ENCODE measurements at places on chromosomes 16 and 17.

DNA sequence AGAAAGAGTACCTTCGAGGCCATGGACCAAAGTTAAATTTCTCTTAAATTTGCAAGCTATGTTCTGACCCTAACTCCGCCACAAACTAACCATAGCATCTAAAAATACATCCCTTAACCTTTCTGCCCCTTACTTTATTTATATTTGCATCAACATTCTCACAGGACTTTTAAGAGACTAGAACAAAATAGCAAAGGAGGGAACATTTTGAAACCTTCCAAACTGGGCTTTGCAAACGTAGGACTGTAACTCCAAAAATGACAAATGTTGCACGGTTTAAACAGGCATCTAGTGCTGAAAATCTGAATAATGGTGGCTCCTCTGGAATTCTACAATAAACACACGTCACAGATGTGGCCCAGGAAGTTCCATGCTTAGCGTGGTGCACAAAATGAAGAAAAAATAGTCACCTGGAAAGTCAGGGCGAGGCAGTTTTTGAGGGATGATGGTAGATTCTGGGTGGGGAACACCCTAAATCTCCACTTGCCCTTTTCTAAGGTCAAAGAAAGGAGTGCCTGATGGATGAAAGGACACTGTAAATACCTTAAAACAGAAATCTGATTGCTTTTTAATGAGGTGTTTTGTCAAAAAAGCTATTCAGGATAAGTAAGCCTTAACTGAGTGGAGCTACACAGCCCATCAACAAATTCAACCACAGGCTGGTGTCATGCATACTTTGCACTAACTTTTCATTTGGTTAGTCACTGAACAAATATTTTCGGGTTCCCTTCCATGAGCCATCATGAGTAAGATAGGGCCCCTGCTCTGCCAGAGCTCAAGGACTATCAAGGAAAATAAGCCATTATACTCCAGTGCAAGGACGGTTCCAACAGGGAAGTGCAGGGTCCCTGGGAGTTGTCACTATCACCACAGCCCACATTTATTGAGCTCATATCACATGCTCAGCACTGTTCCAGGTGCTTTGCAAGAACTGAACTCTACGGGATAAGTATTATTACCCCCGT lies 21.2 kb downstream of the ARHGAP17 start:
- peak; percentile 87 for DNase-seq

- no peak for DNase-seq
Measured at GRCh38 chr16:78520470-78520869, 421.0 kb downstream of the WWOX start.

GRCh38 chr17:75364078-75364477 lies 41.4 kb downstream of the GRB2 start:
- peak; percentile 72 for DNase-seq

GRCh38 chr17:1972487-1973160 lies 52.5 kb downstream of the RTN4RL1 start:
- DNase-seq = peak; percentile 6

- DNase-seq = no peak
Measured at GRCh38 chr17:65346166-65346565, 209.0 kb downstream of the RGS9 start.

Measured in fibroblast of villous mesenchyme (primary cell).